Chondrocyte (in vitro differentiated cells): ENCODE measurements at places on chromosomes 7 and 10.

DNA sequence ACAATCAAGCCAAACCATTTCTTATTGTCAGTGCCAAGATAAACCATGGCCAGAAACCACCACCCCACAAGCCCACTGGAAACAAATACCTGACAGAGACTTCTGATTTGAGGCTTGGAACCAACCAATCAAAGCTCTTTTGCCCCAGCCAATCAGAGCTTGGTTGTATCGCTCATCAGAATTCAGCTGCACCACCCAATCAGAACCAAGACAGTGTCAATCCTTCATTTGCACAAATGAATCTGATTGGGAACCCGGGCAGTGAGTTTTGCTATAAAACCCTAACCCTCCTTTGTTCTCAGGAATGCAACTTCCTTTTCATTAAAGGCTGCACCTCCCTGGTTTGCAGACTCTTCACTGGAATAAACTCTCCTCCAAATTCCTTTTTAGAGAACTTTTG, 87.4 kb downstream of the ELAPOR2 start:
- no peak for DNase-seq

DNA sequence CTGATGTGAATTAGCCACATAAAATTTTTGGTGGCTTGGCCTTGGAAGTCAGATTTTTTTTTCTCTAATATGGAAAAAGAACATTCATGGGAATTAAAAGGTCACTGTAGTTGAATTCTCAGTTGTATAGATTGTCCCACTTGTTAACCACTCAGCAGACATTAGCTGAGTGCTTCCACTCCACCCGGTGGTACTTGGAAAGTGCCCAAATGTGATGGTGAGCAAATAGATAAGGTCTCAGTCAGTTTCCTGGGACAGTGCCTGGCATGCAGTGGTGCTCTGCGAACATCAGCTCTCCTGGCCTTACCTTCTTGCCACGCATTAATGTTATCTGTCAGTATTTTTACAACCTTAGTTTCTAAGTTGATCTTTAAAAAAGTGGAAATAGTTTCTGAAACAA, 1.4 kb downstream of the ATP5F1C start:
- DNase-seq = no peak

DNA sequence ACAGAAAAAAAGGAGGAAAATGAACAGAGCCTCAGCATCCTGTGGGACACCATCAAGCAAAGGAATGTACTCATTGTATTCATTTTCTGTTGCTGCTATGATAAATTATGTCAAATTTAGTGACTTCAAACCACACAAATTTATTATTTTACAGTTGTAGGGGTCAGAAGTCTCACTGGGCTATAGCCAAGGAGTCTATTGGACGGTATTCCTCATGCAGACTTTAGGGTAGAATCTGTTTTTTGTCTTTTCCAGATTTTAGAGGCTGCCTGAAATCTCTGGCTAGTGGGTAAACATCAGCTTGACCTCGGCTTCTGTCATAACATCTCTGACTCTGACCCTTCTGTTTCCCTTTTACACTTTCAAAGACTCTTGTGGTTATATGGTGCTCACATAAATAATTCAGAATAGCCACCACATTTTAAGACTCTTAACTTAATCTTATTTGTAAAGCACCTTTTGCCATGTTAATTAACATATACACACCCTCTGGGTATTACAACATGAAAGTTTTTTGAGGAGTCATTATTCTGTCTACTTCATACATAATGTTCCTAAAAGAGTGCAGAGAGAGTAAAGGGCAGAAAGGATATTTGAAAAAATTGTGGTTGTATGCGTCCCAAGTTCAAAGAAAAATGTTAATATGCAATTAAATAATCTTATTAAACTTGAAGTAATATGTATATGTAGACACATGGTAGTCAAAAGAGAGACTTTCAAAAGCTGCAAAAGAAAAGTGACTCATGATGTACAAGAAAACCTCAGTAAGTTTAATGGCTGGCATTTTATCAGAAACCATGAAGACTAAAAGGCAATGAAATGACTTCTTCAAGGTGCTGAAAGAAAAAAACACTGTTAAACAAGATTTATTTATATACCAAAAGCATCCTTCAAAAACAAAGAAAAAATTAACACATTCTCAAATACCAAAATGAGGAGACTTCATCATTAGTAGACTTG, 70.8 kb upstream of the MEOX2 start:
- no peak for DNase-seq

- DNase-seq = peak; percentile 79
Observed at GRCh38 chr10:116464257-116464656, 36.6 kb downstream of the PNLIPRP3 start.

- DNase-seq = no peak
Observed at GRCh38 chr7:8325067-8325466, 63.1 kb upstream of the ICA1 start.

DNA sequence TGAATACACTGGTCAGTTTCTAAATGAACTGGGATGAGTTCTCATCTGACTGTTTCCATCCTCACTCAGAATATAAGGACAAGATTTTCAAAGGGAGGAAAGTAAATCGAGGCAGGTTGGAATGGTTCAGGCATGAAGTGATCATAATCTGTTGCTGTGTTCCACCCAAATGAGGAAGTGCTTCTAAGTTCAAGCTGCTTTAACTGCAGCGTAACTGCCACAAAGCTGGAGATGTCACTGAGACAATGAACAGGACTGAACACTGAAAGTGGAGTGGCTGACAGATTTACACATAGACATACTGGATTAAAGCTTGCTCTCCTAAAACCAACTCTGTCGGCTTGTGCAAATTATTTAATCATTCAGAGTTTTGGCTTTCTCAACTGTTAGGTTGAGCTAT, 66.6 kb downstream of the GPR37 start:
- no peak for DNase-seq

DNA sequence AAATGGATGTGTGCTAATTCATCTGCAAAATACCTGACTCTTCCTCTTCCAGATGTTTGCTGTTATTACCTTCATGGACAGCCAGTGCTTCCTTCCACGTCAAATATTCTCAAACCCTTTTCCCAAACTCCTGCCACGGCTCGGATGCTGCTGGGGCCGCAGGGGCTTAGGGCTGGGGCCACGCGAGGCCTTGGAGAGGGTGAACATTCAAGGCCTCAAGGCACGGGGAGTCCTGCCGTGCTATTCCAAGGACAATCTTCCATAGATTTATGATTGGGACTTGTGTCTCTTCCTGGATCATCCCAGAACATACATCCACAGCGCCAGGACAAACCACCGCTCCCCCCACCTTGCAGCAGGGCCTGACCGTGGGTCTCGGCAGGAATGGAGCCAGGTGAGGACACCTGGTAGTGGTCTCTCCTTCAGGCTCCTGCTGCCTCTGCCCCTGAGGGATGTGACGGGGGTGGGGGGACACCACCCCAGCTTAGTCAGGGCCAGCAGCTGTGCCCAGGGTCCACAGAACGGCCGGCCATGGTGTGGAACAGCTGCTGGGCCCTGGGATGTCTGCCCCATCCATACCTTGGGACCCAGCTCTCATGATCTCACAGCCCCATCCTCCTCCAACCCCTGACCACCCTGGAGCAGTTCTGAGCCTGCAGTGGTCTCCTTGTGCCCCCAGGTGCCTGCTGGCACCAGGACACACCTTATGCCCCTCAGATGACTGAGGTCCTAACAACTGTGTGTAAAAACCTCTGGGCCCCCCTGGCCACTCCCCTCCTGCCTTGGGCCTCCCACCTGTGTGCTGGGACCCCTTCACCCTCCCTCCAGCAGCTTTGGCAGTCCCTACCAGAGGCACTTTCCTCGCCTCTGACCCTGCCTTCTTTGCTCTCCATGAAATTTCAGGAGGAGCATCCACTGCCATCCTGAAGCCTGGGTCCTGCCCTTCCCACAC, 16.7 kb downstream of the VIPR2 start:
- peak; percentile 62 for DNase-seq

GRCh38 chr10:5390607-5391205, 13.9 kb downstream of the TUBAL3 start:
- DNase-seq = no peak

DNA sequence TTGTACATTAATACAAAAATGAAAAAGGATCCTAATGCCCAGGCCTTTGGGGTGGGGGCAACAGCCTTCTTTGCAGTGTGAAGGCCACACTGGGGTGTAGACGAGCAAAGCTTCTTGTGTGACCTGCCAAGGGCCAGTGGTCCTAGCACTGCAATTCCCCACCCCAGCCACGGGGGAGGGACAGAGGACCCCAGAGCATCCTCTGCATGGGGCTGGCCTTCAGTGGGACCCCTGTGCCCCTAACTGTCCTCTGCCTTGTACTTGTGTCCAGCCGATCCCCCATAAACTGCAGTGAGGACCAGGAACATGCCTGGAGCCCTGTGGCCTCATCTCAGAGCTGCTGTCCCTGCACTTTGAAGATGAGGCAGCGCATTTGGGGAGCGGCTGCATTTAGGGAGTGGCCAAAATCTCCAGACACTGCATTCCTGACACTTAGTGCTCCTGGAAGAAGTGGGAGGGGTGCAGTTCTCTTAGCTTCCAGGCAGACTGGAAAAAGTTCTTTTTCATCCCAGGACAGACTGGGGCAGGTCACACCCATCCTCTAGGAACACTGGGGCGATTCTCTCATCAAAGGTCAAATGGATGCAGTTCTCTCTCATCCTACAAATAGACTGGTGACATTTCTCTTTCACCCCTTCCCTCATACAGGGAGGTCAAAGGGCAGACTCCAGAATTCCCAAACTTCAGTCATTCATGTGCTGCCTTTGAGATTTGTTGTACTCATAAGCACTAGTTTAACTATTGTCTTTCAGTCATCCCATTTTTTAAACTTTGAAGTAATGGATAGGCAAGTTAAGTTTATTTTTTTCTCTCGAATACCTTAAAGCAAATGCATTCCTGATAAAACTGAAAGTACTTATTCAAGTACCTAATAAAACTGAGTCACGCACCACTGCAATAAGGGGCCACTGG, 922 bp upstream of the MYO1G start:
- no peak for DNase-seq

GRCh38 chr10:73406846-73407245, 7.0 kb downstream of the ANXA7 start:
- DNase-seq = no peak

GRCh38 chr10:21092683-21093524, 195.8 kb upstream of the NEBL start:
- DNase-seq = no peak

DNA sequence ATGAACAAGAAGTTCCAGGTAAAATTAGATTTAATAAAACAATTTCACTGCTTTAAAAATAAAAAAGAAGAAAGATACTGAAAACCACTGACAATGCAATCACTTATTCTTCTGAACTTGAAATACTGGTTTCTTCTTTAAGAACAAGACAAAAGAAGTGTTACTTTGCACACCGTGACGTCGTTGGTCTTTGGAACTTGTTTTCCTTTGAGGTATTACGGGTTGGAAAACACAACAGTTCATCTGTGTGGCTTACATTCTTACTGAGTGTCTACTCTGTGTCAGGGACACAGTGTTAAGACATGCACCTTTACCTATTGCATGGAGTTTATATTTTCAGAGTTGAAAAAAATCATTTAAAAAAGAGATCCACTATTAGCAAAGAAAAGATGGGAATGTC, 41.3 kb upstream of the UCN3 start:
- DNase-seq = no peak

DNA sequence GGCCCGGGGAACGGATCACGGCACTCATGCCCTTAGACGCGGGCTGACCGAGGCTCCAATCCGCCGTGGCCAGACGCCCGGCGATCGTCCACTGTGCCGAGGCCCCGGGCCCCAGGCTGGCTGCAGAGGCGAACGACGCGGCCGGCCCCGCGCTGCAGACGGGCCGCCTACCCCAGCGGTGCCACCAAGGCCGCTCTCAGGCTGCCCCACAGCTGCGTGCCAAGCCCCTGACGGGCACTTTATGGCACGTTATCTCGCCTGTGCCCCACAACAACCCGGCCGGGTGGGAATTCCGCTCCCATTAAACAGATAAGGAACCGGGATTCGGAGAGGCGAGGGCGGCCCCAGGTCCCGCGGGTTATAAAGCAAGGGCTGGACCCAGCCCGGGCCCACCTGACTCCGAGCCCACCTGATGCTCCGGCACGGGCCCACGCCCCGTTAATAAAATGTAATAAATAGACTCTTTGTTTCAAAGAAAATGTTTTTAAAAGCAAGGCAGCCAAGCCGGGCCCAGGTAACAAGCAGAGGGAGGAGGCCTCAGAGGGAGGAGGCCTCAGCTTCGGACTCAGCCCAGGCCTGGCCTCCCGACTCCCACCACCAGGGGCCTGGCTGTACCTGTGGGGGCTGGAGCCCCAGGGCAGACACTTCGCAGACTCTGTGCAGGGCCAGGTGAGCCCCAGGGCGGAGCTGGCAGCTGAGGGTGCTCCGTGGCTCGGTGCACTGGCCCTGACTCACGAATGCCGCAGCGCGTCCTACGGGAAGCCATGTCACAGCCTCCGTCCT, 79.7 kb downstream of the FOXL3 start:
- DNase-seq = peak; percentile 86

- DNase-seq = no peak
Observed at GRCh38 chr10:92826061-92826460, 22.3 kb upstream of the EXOC6 start.

DNA sequence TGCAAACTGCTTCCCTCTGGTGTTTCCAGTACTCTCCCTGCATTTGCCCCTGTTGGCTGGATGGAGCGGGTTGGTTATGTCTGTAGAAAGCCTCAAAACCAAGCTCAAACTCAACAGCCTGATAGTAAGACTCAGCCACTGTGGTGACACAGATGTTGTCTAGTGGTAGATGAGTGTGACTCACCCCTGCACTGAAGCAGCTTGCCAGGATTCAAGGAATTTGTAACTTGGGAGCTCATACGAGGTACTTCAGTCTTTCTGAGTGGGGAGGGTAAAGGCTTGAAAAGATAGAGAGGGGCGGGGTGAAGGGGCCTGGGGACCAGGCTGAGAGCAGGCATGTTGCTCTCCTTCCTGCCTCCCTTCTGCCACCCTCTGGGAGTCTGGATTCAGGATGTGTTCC, 22.9 kb upstream of the AQP1 start:
- no peak for DNase-seq

DNA sequence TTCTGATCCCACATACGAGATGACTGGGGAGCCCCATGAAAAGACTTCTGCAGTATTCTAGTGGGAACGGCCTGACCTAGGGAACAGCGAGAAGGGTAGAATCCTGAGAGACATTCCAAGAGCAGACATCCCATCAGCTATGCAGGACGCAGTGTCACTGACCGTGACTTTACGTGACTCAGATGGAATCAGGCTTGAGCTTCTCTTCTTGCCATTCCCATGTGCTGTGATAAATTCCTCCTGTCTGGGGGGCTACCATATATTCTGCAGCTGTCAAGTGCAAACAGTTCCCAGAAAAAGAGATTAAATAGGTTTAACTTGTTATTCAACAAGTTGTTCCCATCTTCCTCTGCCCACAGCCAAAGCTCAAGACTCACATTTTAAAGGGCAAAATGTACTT, 73.1 kb upstream of the PDE1C start:
- DNase-seq = no peak

- DNase-seq = no peak
Observed at GRCh38 chr10:109665321-109665720, 258.0 kb downstream of the XPNPEP1 start.

DNA sequence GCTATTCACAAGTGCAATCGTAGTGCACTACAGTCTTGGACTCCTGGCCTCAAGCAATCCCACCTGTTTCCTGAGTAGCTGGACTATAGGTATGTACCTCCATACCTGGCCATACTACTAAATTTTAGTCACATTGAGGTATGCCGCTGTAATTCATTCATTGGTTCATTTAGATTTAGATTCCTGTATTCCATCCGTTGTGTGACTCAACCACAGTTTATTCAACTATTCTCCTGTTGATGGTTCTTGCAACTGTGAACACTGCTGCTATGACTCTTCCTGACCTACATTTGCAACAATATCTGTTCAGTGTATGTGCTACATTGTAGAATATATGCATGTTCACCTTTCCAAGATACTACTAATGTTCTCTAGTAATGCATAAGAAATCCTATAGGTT, 8.0 kb upstream of the ZCCHC24 start:
- DNase-seq = no peak

GRCh38 chr7:101060992-101061391, 24.3 kb upstream of the TRIM56 start:
- DNase-seq = no peak
